EH (cell line): ENCODE measurements at places on chromosomes 16 and 17.

DNA sequence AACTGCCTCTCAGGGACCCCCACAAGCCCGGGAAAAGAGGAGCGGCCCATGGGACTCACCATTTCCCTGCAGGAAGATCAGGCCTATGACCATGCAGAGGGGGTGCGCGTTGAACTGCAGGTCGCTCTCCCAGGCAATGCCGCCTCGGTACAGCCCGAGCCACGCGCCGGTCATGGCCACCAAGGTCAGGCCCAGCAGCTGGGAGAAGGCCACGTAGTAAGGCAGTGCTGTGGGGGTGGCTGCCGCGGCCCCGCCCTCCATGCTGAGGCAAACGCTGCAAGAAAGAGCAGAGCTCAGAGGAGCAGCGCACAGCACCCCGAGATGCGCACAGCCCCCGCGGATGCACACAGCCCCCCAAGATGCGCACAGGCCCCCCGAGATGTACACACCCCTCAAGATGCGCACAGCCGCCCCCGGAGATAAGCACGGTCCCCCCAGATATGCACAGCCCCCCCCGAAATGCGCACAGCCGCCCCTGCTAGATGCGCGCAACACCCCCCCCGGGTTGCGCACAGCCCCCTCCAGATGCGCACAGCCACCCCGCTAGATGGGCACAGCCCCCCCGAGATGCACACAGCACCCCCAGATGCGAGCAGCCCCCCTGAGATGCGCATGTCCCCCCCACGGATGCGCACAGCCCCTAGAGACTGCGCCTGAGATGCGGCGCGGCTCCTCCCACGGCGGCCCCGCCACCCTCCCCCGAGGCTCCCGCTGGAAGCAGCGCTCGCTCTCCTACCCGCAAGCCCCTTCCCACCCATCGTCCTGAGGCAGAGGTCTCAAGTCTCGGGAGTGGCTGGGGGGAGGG, 8.6 kb downstream of the CYB561 start:
- no peak for DNase-seq

- DNase-seq = peak; percentile 100
Measured at GRCh38 chr16:84836234-84836647, 16.5 kb downstream of the CRISPLD2 start.

DNA sequence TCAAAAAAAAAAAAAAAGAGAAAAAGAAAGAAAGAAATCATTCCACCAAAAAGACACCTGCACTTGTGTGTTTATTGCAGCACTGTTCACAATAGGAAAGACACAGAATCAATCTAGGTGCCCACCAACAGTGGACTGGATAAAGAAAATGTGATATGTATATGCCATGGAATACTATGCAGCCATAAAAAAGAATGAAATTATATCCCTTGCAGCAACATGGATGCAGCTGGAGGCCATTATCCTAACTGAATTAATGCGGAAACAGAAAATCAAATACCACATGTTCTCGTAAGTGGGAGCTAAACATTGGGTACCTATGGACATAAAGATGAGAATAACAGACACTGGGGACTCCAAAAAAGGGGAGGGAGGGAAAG, 5.7 kb upstream of the C16orf92 start:
- no peak for DNase-seq

- DNase-seq = peak; percentile 84
Measured at GRCh38 chr17:36463916-36464764, 22.3 kb upstream of the ZNHIT3 start.

GRCh38 chr16:2520784-2521531, 787 bp downstream of the AMDHD2 start:
- DNase-seq = no peak

- no peak for DNase-seq
Measured at GRCh38 chr16:89577055-89577759, 1.6 kb downstream of the CPNE7 start.
